ENCODE measurements at places on chromosomes 12 and 14.
A peak's percentile ranks its signal among the peaks of the same experiment; 100 is the strongest.

DNA sequence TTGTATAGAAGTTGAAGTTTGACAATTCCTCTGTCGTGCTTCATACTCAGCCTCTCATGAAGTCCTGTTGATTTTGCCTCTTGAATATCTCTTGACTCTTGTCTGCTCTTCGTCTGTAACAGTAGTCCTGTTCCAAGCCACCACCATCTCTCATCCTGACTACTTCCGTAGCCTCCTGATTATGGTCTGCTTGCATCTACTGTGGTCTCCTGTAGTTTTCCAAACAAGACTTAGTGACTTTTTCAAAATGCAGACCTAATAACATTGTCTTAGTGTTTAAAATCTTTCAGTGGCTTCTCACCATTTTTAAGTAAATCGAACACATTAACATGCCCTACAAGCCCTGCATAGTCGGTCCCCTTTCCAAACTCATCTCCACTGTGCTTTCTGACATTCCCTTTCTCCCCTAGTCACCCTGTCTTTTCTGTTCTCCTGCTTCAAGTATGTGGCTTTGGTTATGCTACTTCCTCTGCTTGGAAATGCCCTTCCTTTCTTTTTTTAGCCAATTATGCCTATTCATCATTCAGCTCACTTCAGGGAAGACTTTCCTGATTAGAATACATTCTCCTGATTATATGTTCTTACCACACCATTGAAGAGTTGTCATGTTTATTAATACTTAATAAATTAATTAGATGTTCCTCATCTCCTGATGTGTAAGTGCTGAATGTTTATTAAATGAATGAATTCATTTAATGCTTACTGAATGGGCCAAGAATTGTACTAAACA, 2.0 kb downstream of the SCYL2 start:
- peak; percentile 26 for DNase-seq

DNA sequence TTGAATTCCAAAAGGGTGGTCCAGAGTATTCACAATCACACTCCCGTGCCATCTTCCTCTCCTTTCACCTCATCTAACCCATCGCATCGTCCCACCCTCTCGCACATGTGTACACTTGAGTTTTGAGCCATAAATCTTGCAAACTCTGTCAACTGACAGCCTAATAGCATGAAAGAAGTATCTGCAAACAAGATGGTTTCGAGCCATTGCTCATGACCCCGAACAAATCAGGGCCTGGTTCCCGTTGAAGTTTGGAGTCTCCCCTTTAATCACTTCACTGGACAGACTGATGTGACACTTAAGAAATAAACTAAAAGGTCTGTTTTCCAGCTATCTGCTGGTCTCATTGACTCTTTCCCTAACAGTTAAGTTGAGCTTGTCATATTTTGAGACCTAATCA, 223.6 kb upstream of the SOX5 start:
- DNase-seq, result no peak

DNA sequence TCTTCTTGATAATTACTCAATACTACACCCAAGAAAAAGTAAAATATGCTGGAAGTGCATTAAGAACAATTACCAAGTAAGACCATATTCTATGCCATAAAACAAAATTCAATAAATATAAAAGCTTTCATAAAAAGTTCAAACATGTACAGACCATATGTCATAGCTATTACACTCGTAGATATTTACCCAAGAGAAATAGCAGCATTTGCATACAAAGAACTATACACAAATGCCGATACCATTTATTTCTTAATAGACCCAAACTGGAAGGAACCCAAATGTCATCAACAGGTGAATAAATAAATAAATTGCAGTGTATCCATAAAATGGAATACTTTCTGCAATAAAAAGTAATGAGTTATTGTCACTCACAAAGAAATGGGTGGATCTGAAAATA, 78.3 kb upstream of the SLC16A7 start:
- DNase-seq, result no peak

DNA sequence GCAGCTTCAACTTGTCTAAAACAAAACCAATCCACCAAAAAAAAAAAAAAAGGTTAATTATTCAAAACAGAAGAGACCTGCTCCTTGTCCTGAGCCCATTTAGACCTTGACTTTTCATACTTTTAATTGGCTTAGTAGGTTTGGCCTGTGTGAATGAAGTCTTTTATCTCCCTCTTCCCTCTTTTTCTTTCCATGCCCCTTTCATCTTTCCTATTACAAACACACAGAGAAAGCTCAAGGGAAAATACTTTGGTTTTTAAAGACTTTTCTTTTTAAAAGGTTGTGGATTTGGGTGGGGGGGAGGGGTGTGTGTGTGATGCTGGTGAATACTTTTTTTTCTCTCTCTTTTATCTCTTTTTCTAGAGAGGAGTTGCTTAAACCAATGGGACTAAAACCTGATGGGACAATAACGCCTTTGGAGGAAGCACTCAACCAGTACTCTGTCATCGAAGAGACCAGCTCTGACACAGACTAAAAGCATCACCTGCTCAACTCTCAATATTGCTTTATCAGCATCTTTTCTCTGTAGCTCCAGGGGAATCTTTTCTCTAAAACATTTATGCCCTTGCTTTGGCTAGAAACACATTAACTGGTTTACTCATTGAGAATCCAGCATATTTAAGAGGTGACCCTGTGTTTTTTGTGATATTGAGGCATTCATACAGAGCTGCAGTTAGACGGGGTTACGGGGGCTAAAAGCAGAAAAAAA, 70.0 kb upstream of the TMEM263 start:
- no peak for DNase-seq

- no peak for DNase-seq
These were observed 98.0 kb downstream of the BBS10 start for GRCh38 chr12:76250256-76250655.

GRCh38 chr12:106145539-106146447, 7.0 kb upstream of the NUAK1 start:
- no peak for DNase-seq

DNA sequence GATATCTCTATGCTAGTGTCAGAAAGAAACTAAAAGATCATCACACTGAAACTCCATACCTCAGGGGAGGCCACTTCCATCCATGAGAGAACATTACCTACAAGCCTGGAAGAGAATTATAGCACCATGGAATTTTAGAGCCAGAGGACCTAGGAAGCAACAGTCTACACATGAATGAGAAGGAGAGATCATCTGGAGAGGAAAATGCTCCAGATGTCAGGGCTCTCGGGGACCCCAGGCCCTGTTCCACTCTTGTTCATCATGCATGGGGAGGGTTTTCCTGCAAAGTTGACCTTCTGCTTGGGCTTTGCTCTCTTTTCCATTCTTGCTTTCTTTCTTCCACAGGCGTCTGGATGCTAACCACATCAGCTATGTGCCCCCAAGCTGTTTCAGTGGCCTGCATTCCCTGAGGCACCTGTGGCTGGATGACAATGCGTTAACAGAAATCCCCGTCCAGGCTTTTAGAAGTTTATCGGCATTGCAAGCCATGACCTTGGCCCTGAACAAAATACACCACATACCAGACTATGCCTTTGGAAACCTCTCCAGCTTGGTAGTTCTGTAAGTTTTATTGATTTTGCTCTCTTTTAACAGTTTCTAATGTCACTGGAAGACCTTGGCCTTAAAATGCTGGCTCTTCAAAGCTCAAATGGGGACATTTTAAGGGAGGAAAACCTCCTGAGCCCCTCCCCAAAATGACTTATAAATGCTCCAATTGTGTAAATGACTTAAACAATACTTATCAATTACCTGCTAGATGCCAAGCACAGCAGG, 110.7 kb downstream of the ZFC3H1 start:
- no peak for DNase-seq

- no peak for DNase-seq
These were observed 99.6 kb downstream of the SSPN start for GRCh38 chr12:26295001-26295400.

DNA sequence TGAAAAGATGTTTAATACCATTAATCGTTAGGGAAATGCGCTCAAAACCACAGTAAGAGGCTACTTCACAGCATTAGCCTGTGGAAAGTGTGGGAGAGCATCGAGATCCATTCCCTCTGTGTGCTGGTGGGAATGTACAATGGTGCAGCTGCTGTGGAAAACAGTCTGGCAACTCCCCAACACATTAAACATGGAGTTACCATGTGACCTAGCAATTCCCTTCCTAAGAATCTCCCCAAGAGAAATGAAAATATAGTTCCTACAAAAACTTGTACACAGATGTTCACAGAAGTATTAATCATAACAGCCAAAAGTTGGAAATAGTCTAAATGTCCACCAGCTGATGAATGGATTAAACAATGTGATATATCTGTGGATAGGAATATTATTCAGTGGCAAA, 23.8 kb downstream of the MLXIP start:
- DNase-seq, result no peak

GRCh38 chr12:122200541-122201175, 2.9 kb upstream of the B3GNT4 start:
- no peak for DNase-seq

DNA sequence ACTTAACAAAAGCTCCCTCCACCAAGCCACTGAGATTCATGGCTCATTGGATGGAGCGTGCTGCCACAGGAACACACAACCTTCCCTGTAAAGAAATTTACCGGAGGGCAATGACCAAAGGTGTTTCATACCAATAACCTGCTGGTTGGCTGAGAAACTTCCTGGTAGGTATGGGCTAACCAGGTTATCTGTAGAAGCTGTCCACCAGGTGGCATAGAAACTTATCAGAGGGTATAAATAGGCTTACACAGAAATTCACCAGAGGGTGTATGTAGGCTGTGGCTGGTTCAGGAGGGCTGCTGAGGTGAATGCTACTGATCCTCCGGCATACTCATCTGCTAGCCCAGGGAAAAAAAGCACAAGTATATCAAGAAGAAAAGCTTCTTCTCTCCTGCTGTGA, 27.1 kb upstream of the MTERF2 start:
- DNase-seq, result no peak

- no peak for DNase-seq
These were observed 15.3 kb downstream of the FOXN3 start for GRCh38 chr14:89401761-89402160.

DNA sequence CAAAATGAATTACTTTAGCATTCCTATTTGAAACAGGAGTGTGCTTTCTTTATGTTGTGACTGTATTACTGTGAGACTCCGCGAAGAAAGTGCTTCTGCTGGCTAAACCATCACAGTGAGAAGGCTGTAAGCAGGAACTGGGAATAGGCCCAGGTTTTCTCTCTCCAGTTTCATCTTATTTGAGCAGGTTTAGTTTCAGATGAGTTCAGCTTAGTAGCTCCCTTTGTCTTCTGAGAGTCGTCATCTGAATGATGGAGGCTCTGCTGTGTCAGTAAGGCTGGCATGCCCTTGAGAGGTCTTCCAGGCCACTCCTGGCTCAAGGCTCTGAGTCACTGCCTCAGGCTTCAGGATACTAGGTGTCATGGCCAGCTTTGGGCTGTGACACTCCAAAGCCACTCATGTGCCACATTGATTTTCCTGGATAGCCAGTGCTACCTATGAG, 205.6 kb upstream of the RGS6 start:
- no peak for DNase-seq

DNA sequence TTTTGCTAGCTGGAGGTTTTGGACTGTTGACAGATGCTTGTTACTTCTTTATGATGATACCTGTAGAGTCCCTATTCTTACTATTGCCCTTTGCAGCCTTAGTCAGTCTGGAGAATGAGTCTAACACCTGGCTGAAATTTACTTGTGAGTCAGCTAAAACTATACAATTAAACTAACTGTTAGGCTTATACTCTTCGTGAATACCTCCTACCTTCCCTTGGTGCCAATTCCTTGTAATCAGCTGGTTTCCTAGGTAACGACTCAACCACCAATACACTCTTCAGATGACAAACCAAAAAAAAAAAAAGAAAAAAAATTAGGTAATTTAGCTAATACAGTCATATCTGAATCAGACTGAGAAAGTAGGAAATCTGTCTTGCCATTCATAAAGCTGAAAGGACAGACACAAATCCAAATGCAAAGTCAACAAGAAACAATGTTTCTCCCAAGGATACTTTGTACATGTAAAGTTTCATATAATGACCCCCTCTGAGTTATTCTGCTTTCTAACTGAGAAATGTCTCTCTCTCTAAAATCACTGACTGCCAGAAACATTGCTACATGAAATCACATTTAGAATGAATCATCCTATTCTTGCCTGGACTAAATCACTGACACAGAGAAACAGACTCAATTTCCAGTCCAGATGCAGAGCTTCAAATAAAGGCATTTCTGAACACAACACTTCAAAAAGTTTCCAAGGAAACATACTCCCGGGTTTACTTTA, 56.5 kb upstream of the CDKL1 start:
- DNase-seq, result peak; percentile 3

GRCh38 chr12:115320967-115321366, 637.0 kb upstream of the TBX3 start:
- DNase-seq, result no peak

DNA sequence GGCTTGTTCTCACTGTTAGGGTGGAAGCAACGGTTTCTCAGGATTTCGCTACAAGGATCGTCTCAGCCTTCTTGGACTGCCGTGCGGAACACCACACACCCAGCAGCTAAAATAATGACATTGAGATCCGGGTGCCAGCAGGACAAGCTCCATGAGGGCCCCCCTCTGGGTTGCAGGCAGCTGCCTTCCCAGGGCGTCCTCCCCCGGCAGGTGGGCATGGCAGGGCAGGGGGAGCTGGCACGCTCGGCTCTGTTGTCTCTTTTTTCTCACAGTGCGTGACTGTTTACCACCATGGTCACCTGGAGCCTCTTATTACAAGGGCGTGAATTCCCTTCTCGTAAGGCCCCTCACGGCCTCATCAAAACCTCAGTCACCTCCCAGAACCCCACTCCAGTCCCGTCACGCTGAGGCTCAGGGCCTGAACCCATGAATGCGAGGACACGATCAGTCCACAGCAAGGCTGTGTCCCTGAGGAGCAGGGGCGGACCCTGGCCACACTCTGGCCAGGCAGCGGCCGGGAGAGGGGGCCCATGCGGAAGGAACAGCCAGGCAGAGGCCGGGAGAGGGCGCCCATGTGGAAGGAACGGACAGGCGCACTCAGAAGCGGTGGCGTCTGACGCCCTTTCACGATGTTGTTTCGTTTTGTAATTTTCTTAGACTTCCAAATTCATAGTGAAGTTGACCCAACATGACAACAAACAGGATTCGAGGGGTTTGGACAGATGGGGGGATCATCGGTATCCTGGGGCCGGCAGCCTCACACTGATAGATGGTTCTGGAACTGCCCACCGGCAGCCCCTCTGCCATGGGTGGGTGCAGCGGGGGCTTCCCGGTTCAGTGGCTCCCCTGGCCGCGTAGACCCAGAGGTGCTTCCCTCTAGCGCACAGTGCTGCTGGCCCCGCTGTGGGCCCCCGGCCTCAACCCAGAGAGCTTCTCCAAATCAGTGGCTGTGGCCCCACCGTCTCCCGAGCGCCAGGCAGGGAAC, 10.0 kb downstream of the LRCOL1 start:
- DNase-seq, result peak; percentile 76

GRCh38 chr12:106157802-106158201, 19.0 kb upstream of the NUAK1 start:
- no peak for DNase-seq

- DNase-seq, result peak; percentile 92
These were observed 2.6 kb downstream of the ITPK1 start for GRCh38 chr14:93112891-93113677.

- DNase-seq, result no peak
These were observed 36.0 kb downstream of the ACTN1 start for GRCh38 chr14:68943107-68943506.

- no peak for DNase-seq
These were observed 55.1 kb downstream of the PPP1R36 start for GRCh38 chr14:64604881-64605280.
